ENCODE measurements at places on chromosomes 3 and 15. TPM values are rescaled to one million over a fixed set of nuclear protein-coding genes. Genes with fewer than 3 reads are reported as not detected.

CAPN7 gene
- total RNA-seq: 33.4 TPM

EPM2AIP1 gene
- 12.9 TPM for total RNA-seq

MLF1 gene
- 12.9 TPM for total RNA-seq

COL6A5 gene
- not detected for total RNA-seq

C2CD4A gene
- not detected for total RNA-seq

DUOXA1 gene
- total RNA-seq: not detected

ITIH1 gene
- total RNA-seq: 0.18 TPM

CCDC54 gene
- total RNA-seq: not detected

ENTPD3 gene
- total RNA-seq: 0.14 TPM

IQGAP1 gene
- 149 TPM for total RNA-seq

MOBP gene
- total RNA-seq: not detected

GAP43 gene
- 0.14 TPM for total RNA-seq

CAND2 gene
- 3.1 TPM for total RNA-seq

PRR20G gene
- not detected for total RNA-seq

HTD2 gene
- total RNA-seq: 9.5 TPM

FBN1 gene
- total RNA-seq: 857 TPM

MINAR1 gene
- total RNA-seq: 0.57 TPM

ADAMTSL3 gene
- 0.14 TPM for total RNA-seq

SSUH2 gene
- total RNA-seq: not detected

CHST14 gene
- total RNA-seq: 5.7 TPM

CEMIP gene
- 466 TPM for total RNA-seq

IGSF11 gene
- 0.14 TPM for total RNA-seq

CHRM5 gene
- under 0.01 TPM for total RNA-seq

TLR9 gene
- under 0.01 TPM for total RNA-seq

RTP1 gene
- total RNA-seq: not detected

ROPN1B gene
- total RNA-seq: not detected

MEIS2 gene
- total RNA-seq: 53.5 TPM

ARHGAP31 gene
- 3.8 TPM for total RNA-seq

ACVR2B gene
- total RNA-seq: 2.2 TPM

NOX5 gene
- 0.09 TPM for total RNA-seq

GOLGA6L7 gene
- not detected for total RNA-seq

INKA1 gene
- total RNA-seq: 3.7 TPM

MESP1 gene
- total RNA-seq: 0.28 TPM

ACOX2 gene
- 25.8 TPM for total RNA-seq

SCN11A gene
- total RNA-seq: under 0.01 TPM

ECE2 gene
- not detected for total RNA-seq

C3orf80 gene
- 8.0 TPM for total RNA-seq

IRAK2 gene
- total RNA-seq: 5.5 TPM

CCDC12 gene
- 29.9 TPM for total RNA-seq

NANOGP8 gene
- total RNA-seq: not detected

MAGEL2 gene
- 0.37 TPM for total RNA-seq

IGSF10 gene
- 6.1 TPM for total RNA-seq

INSYN1 gene
- total RNA-seq: 5.1 TPM

NAALADL2 gene
- 13.7 TPM for total RNA-seq

ZPLD1 gene
- 0.28 TPM for total RNA-seq

FES gene
- 23.8 TPM for total RNA-seq

CELF6 gene
- under 0.01 TPM for total RNA-seq

TEX55 gene
- total RNA-seq: not detected

ARL13B gene
- total RNA-seq: 7.4 TPM

PLSCR5 gene
- not detected for total RNA-seq

C3orf49 gene
- not detected for total RNA-seq

SKOR1 gene
- total RNA-seq: 0.09 TPM

CLRN1 gene
- total RNA-seq: not detected

GOLGA8S gene
- under 0.01 TPM for total RNA-seq

UMPS gene
- 20.8 TPM for total RNA-seq

SH2D7 gene
- total RNA-seq: not detected

UBAP1L gene
- total RNA-seq: 0.71 TPM

ADGRG7 gene
- total RNA-seq: not detected

Data from smooth muscle cell of bladder (primary cell).